H4 (cell line): ENCODE measurements at places on chromosomes 3 and 15. TPM values are rescaled to one million over a fixed set of nuclear protein-coding genes. Genes with fewer than 3 reads are reported as not detected.

- no peak for DNase-seq
Measured at GRCh38 chr15:39963786-39964185, 29.9 kb downstream of the EIF2AK4 start.

- DNase-seq, result no peak
Measured at GRCh38 chr3:62365391-62366125, 7.8 kb downstream of the FEZF2 start.

DNA sequence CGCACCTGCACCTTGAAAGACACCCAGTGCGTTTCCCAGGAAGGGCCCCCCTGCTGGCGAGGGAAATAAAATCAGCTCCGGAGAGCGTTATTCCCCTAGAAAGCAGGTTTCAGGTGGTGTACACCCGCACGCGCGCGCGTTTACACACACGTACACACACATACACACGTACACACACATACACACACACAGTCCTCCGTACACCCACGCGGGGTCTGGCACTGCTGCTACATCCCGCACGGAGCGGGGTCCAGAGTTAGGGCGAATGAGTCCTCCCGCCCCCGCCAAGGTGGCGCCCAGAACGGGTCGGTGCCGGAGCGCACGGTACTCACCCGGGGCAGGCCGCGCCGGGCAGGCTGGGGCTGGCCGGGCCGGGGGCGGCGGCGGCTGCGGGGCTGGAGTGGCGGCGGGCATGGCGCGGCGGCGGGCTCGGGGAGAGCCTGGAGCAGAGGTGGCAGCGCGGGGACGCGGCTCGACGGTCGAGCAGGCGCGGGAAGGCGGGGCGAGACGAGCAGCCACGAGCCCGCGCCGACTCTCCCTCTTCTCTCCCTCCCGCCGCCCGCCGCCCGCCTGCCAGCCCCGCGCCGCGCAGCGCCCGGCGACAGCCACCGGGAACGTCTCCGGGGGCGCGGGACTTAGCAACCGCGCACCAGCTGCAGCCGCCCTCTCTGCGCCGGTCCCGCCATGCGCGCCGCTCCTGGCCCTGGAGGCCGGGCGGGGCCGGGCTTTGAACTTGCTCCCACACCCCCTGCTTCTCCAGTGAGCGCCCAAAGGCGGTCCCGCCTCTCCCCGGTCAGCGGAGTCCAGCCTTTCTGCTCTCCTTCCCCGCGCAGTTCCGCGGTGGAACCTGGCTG is at the start of gene DCLK3:
Gene DCLK3, minus strand, starts transcription at position 704 of the 854 bp plus-strand sequence. Its CDS starts 290 bp downstream, at position 414.
- no peak for DNase-seq

DNA sequence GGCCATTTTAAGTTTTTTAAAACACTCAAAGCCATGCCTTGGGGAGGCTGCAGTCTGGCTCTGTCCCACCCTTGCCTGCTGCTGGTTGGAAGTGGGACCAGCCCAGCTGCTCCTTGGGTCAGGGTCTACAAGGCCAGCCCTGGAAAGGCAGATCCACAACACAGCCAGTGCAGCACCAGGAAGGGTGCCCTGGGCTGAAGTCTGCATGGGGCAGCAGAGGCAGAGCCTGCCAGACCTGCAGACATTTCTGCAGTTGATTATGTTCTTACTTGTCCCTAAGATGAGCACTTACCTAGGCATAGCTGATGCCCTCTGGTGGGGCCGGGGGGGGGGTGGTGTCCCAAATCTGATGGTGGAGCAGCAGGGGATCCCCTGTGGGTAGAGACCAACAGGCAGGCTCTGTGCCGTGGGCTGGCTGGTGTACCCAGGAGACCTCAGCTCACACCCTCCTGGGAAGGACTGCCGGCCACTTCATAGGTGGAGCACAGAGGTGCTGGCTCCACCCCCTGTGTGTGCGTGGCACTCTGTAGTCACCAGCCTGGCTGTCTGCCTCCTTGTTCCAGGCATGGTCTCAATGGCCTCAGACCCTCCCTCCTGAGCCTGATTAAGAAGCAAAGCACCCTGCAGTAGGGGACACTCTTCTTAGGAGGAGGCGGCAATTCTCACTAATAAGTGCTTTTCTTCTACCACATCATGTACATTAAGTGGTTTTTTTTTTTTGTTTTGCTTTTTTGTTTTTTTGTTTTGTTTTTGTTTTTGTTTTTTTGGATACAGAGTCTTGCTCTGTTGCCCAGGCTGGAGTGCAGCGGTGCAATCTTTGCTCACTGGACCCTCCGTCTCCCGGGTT is 97.4 kb upstream of the KLF13 start:
- DNase-seq, result peak; percentile 13

FETUB gene
- not detected in 2 replicates for total RNA-seq
